ENCODE measurements at places on chromosomes 16 and 17. TPM values are rescaled to one million over a fixed set of nuclear protein-coding genes. Genes with fewer than 3 reads are reported as not detected.

Gene CEP295NL
- total RNA-seq, result 1.4 TPM

Gene TMEM94
- total RNA-seq, result 111 TPM

Gene NPIPA3
- 2.4 TPM for total RNA-seq

Gene ACSM2A
- not detected for total RNA-seq

Gene ATP2A3
- 116 TPM for total RNA-seq

Gene CCDC40
- 7.7 TPM for total RNA-seq

Gene CACNG3
- not detected for total RNA-seq

Gene CCL16
- not detected for total RNA-seq

Gene LLGL1
- 57.2 TPM for total RNA-seq

Gene FKBP10
- total RNA-seq, result 167 TPM

Gene NPIPA5
- total RNA-seq, result 1.7 TPM

Gene SLC52A1
- 0.21 TPM for total RNA-seq

Gene MYH11
- total RNA-seq, result 0.51 TPM

Gene DOC2B
- total RNA-seq, result 0.33 TPM

Gene UNKL
- 30.3 TPM for total RNA-seq

Gene ACSM3
- total RNA-seq, result 10.3 TPM

Gene MRC2
- 120 TPM for total RNA-seq

Gene HSDL1
- total RNA-seq, result 50.2 TPM

Gene SBK1
- 22.9 TPM for total RNA-seq

Gene KCNH4
- 0.08 TPM for total RNA-seq

Gene CCL22
- total RNA-seq, result not detected
